ENCODE measurements at places on chromosomes 3 and 15.

DNA sequence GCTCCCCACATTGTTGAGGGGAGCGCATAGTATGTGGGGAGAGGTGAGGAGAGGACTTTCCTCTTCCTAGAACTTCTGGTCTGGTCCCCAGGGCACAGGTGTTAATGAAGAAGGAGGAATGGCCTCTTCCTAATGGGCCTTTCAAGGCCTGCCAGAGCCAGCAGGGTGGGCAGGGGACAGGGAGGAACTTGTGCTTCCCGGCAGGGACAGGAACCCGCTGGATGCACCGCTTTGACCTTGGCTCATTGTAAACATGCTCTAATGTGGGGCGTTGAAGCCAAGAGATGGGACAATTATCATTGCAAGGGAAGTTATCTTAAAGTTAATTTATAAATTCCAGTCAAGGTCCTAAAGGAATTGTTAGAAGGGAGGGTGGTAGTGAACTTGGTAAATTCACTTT, 21.0 kb upstream of the CHRNB4 start:
- no peak for DNase-seq

DNA sequence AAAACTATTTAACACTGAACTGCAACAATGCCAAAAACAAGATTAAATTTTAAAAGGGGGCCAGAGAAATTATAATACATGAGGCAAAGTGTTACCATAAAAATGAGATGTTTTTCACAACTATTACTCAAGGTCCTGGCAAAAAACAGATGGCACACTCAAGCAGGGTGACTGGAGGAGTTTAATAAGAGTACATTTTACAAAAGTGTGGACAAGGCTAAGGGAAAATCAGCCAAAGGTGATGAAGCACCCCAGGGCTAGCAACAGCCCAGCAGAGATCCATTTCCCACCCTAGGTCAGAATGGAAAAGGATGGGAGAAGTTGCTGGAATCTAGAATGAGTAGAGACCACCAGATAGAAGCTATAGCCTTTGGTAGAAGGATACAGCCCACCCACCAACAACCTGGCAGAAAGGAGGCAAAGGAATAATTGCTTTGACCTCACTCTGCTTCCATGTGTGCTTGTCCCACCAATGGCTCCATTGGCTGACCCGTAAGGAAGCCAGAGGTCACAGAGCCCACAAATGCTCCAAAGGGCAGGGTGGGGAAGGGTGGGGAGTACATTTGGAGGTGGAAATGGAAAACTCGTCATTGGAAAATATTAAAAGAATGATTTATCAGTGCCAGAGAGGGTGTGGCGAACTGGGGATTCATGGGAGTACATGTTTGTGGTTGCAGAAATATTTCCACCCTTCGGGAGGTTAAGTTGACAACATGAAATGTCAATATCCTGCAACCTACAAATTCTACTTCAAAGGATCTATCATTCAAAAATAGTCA, 161.0 kb upstream of the UBE2E2 start:
- DNase-seq, result no peak

DNA sequence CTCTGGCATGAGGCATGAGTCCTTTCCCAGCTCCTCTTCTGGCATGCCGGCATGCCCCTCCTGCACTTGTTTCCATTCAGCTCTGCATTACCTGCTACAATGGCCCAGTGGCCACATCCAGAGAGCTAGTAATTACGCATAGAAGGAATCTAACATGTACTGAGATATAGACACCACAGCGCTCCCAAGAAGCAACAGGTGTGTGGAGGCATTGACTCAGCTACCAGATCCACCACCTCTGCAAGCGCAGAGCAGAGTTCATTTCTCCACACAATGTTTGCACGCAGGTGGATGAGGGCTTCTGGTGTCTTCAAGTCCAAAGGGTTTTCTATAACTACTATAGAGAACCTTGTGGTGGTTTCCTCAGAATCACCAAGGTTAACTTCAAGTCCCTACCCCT, 4.2 kb downstream of the MOBP start:
- DNase-seq, result no peak

GRCh38 chr15:66898656-66899386, 166.6 kb upstream of the SMAD3 start:
- no peak for DNase-seq

DNA sequence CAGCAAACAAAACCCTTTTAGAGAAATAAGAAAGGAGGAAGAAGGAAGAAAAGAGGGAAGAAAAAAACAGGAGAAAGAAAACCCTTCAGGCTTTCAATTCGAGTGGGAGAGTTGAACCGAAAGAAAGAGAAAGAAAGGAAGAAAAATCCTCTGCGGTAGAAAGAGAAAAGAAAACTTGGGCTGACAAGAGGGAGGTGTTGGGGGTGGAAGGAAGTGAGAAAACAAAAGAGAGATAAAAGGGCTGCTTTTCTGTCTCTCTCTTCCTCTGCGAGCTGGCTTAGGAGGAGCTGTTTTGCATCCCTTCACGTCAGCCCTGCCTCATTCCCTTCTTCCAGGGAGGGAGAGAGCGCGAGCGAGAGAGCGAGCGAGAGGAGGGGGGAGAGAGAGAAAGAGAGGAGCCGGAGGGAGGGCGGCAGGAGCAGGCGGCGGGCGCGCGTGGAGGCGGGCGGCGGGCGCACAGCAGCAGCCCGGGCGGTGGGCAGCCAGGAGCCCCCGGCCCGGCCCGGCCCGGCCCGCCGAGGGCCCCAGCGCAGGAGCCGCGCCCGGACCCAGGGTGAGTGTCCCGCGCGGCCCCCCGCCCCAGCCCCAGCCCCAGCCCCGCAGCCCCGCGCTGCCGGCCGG, at the start of gene ZNF710:
TSS of gene ZNF710 (plus strand) at position 263 of the 621 bp plus-strand sequence. CDS start 65,814 bp downstream, outside the sequence.
- DNase-seq, result peak; percentile 25

GRCh38 chr15:25456196-25456595, 17.4 kb upstream of the UBE3A start:
- DNase-seq, result no peak

DNA sequence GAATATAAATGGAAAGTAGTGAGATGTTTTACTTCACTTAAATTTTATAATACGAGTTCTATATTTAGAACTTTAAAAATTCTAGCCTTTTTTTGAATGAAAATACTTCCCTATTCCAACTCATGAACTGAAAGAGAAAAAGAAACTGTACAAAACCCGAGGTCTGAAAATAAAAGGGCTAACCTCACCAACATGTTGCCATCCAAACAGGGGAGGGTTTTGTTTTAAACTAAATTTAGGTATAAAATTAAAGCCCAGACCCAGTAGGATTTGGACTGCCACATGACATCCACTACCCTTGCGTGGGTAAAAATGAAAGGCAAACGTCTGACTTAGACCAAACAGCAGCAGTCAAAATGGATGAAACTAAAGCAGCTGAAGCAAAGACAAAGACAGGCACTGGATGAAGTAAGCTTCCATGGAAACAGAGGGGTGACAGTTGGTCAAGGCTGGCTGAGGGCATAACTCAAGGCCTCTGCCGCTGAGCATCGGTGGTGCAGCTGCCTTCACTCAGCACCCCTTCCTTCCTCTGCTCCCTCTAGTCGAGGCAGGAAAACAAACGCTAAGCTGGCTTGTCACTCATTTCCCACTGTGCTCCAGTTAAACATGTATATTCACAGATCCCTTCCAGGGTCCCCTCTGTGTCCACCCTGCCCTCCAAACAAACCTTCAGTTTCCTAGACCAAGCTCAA, 58.1 kb downstream of the TM4SF4 start:
- DNase-seq, result no peak

- DNase-seq, result peak; percentile 87
These were observed 34.9 kb downstream of the SEMA5B start for GRCh38 chr3:122992676-122993075.

GRCh38 chr3:58459160-58459559, 25.5 kb upstream of the PDHB start:
- DNase-seq, result no peak

DNA sequence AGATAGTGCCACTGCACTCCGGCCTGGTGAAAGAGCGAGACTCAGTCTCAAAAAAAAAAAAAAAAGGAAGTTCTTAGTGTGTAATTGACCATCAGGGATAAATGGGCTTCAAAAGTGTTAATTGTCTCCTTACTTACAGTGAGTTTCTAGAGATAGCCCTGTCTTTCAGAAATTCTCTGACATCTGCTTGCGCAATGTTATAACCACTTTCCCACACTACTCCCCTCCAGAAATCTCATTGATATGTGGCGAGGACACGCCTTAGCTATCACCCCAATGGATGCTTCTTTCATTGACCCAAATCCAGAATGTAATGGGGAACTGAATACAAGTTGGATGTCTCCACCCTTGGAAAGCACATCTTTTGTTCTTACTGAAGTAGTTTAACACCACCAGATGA, 70.9 kb downstream of the GMPS start:
- DNase-seq, result no peak

GRCh38 chr15:65579762-65580161, 31.2 kb downstream of the INTS14 start:
- DNase-seq, result no peak

- no peak for DNase-seq
These were observed 167.1 kb downstream of the NFKBIZ start for GRCh38 chr3:102016417-102016816.

DNA sequence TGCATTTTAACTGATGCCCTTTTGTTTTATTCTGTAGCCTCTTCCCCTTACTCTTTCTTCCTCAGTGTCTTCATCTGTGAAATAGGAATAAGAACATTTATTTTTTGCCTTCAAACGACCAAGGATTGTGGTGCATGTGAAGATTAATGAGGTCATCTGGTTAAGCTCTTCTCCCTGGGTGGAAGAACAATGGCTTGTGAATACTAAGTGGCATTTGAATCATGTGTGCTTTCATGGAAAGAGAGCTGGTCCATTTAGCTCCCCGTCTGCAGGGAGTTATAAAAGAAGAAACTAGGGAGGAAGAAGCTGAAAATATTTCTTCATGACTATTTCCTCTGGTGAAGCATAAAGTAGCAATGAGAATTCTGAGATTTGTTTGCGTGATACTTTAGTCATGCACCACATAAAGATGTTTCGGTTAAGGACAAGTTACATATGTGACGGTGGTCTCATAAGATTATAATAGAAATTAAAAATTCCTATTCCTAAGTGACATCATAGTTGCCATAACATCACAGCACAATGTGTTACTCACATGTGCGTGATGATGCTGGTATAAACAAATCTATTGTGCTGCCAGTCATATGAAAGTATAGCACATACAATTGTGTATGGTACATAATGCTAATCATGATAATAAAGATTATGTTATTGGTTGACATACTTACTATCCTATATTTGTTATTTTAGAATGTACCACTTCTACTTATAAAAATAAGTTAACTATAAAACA, 374.3 kb downstream of the RBMS3 start:
- no peak for DNase-seq

- peak; percentile 43 for DNase-seq
These were observed 33.4 kb downstream of the APBA2 start for GRCh38 chr15:28919201-28919635.

GRCh38 chr15:63010386-63010785, 32.2 kb upstream of the TPM1 start:
- no peak for DNase-seq
